Cerebellar nuclear complex (tissue), 1 donor: ENCODE measurements at places on chromosomes 7 and 10.

GRCh38 chr10:23194966-23195845 is 3.1 kb downstream of the PTF1A start:
- DNase-seq: no peak

DNA sequence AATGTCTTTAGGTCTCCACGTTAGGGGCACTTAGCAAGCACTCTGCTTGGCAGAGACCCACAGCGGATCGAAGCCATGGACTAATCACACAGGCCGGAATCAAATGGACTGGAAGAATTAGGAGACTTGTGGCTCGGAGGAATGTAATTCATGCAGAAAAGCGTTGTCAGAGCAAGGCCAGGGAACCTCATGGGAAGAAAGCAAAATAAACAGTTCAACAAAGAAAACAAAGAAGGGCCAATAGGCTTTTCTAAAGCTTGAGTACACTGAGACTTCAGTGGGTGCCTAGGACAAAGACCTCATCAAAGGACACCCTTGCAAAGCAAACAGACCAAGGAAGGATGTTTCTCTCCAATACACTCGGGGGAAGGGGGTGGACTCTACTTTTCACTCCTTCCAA is 171.1 kb downstream of the GLI3 start:
- no peak for DNase-seq

- no peak for DNase-seq
Observed at GRCh38 chr10:71156436-71156835, 55.9 kb upstream of the UNC5B start.

- no peak for DNase-seq
Observed at GRCh38 chr10:30509508-30509907, 75.5 kb downstream of the MAP3K8 start.

DNA sequence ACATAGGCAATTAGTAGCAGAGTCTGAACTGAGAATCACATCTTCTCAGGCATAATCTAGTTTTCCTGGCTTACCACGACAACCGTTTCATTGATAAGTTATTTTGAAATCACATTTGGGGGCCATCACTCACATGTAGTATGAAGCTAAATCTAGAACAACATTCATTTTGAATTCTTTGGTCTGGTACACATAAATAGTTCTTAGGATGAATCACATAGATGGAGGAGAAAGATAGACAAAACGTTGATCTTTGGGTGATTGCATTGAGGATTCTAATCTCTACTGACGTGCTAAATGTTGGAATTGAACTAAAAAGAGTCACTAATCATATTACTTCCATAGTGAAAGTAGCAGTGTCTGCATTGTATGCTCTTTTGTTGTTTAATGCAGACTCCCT is 1022.6 kb downstream of the LRMDA start:
- DNase-seq: no peak

DNA sequence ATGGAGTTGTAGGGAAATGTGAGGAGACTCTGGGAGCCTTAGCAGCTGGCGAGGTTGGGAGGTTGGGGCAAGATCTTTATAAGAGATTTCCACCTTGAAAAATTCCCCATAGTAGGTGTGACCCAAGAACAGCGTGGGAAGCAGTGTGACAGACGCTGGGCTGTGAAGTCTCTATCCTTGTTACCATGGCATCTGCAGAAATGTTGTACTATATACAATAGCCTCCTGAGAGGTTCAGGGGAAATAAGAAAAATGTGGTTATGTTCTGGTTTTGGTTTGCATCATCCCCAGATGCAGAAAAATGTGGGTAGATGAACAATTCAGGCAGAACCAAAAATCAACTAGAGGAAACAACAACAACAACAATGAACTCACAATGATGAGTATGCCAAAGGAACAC is 498.6 kb downstream of the SH2D4B start:
- no peak for DNase-seq

- DNase-seq: no peak
Observed at GRCh38 chr10:6563075-6563474, 17.0 kb downstream of the PRKCQ start.

DNA sequence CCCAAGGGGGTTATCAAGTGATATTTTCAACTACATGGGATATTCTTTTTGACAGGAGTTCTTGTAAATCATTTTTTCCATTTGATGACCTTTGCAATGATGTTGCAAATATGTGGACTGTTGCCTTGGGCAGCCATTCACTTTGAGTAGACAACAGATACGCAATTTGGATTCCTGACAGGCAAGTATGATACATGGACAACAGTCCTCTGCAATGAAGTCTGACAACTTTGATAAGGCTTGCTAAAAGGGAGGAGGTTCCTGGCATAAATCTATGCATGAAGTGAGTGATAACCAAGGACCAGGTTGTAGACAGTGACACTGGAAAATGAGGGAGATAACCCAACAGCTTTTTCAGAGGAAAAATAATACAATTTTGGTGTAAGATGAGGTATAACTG is 17.7 kb downstream of the LRRD1 start:
- DNase-seq: no peak

DNA sequence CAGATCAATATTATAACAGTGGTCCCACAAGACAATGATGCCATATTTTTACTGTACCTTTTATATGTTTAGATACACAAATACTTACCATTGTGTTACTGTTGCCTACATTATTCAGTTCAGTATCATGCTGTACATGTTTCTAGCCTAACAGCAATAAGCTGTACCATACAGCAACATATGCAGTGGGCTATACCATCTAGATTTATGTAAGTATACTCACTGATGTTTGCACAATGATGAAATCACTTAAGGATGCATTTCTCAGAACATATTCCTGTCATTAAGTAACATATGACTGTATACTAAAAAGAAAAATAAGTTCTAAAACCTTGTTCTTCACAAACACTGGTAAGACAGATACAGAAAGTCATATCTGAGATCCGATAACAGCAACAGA is 468.6 kb upstream of the SEMA3A start:
- DNase-seq: no peak

- DNase-seq: no peak
Observed at GRCh38 chr7:24717694-24718320, 39.5 kb downstream of the GSDME start.

DNA sequence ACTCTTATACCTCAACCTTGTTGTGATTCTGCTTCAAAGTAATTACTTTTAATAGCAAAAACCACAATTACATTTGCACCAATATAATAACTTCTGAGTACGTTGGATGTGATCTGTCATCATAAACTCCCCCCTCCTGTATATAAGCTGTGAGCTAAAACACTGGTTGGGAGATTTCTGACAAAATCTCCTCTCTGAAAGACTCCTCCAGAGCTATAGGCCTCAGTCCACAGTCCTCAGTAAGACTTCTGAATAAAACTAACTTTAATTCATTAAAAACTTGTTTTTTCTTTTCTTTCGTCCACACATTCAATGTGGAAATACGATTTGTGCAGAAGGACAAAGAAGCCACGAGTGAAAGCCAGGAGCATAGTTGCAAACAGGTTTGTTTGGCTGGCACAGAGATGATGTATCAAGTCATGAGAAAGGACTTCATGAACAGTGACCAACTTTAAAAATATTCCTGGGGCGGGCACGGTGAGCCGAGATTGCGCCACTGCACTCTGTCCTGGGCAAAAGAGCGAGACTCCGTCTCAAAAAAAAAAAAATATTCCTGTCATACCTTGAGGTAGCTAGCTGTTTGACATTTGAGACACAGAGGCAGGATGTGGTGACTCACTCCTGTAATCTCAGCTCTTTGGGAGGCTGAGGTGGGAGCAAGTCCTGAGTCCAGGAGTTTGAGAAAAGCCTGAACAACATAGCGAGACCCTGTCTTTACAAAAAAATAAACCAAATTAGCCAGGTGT is 91.1 kb upstream of the ARHGAP21 start:
- no peak for DNase-seq

- no peak for DNase-seq
Observed at GRCh38 chr7:111765751-111766643, 203.7 kb upstream of the IMMP2L start.

DNA sequence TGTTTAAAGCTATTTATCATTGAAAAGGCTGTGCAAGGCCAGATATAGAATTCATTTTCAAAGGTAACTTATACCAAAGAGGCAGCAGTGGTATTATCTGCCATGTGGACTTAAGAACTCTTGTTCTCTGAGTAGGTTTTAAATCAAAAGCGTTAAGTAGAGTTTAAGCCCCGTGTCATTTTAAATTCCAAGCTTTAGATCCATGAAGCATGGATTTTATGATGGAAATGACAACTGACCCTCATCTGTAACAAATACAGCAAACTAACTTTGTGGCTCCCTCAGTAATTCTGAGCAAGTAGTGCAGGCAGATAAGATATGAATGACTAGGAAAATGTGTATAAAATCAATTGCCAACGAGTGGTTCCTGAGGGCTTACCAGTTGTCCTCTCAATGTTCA is 247.0 kb downstream of the WDR11 start:
- DNase-seq: no peak

DNA sequence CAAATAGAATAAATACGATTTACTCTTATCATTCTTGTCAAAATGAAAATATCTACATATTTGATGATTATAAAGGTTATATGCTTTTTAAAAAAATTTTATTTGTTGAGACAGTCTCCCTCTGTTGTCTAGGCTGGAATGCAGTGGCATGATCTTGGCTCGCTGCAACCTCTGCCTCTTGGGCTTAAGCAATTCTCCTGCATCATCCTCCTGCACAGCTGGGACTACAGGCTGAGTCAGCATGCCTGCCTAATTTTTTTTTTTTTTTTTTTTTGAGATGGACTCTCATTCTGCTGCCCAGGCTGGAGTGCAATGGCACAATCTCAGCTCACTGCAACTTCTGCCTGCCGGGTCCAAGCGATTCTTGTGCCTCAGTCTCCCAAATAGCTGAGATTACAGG is 48.9 kb downstream of the PUS7 start:
- no peak for DNase-seq

- DNase-seq: no peak
Observed at GRCh38 chr10:5975641-5976473, 1.5 kb downstream of the IL15RA start.

GRCh38 chr7:150524018-150524417 is 9.3 kb downstream of the GIMAP7 start:
- no peak for DNase-seq

GRCh38 chr10:63477927-63478326 is 12.2 kb upstream of the JMJD1C start:
- no peak for DNase-seq

DNA sequence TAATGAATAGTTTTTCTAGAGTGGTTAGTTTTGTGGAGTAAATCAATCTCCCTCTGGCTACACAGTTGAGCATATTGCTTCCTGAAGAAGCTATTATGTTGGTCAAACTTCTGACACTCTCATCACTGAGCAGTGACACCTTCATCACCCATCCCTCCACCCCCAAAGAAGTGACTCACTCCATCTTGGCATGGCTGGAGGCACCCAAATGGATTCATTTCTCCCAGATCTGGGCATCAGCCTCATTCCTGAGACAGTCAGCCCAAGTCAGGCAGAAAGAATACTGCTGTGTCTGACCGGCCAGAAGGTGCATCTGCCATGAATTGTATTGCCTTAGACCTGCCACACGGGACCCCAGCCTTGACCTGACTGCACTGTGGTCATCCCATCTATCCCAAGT is 117.0 kb upstream of the HABP2 start:
- DNase-seq: no peak

GRCh38 chr7:88835147-88835728 is 39.7 kb upstream of the TEX47 start:
- no peak for DNase-seq

DNA sequence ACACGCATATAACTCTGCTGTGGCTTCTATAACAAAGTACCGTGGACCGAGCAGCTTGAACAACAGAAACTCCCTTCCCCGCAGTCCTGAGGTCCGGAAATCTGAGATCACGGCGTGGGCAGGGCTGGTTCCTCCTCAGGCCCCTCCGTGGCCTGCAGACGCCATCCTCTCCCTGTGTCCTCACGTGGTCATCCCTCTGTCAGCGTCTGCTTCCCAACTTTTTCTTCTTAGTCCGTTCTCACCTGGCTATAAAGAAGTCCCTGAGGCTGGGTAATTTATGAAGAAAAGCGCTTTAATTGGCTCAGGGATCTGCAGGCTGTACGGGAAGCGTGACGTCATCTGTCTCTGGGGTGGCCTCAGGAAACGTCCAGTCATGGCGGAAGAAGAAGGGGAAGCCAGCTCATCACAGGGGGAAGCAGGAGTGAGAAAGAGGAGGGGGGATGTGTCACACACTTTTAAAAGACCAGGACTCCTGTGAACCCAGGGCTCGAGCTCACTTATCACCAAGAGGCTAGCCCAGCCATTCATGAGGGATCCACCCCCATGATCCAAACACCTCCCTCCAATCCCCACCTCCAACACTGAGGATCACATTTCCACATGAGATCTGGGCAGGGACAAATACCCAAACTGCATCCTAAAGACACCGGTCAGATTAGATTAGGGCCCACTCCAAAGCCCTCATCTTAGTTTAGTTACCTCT is 91.2 kb upstream of the INSIG1 start:
- DNase-seq: no peak
